ENCODE measurements at places on chromosomes 5 and 9. TPM values are rescaled to one million over a fixed set of nuclear protein-coding genes. Genes with fewer than 3 reads are reported as not detected.

DNA sequence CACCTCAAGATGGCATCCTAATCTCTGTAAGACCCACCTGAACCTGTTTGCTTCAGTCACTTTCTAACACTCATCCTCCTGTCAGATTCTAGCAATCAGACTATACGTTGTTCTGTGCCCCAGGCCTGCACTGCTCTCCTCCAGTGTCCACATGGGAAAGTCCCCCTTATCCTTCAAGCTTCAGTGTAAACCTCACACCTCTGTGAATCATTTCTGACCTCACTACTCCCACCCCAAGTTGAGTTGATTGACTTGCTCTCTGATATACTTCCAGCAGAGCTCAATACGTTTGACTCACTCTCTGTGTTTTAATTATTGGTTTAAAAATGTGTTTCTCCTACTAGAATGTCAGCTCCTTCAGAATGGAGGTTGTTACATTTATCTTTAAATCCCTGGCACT, 240.2 kb downstream of the FBXL17 start:
- DNase-seq = no peak

Gene CCDC171
- polyA plus RNA-seq = 3.1 TPM

Gene MTX3
- 12.1 TPM for polyA plus RNA-seq

Gene CDHR2
- 0.71 TPM for polyA plus RNA-seq
